Neuronal stem cell (in vitro differentiated cells): ENCODE measurements at places on chromosomes 4 and X.

DNA sequence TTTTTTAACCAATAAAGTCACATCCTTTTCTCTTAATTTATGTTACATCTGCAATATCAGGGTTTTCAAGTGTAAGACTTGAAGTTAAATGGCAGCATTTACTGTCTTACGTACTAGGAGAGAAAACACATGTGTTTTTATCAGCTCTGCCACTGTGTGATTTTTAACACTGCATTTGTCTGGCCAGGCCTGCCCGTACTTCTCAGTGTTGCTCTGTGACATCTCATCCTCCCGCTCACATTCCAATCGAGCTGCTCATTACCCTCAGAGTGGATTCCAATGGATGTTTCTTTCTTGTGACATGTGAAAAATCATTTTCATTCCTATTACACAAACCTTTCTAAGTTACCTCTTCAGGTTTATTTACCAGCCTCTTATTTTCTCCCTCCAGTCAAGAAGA is 420.3 kb downstream of the FAT4 start:
- DNase-seq = peak; percentile 46

DNA sequence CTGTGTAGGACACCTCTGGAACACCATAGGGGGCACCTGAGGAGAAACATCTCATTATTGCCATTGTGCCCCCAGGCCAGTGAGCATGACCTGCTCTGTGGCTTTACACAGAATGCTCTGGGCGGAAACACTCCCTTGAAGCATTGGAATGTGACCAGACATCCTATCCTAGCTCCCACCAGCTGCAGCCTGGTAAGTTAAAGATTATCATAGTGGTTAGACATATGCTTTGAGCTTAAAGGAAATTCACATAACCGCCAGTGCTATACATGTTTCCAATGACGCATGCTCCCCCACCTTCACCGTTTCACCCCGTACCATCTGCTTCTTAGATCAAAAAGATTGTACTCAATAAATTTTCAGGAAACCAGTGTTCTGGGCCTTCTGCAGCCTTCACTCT is 217.7 kb upstream of the CENPE start:
- DNase-seq = no peak

- no peak for DNase-seq
These were observed 990 bp upstream of the HADH start for GRCh38 chr4:107988763-107989035.

DNA sequence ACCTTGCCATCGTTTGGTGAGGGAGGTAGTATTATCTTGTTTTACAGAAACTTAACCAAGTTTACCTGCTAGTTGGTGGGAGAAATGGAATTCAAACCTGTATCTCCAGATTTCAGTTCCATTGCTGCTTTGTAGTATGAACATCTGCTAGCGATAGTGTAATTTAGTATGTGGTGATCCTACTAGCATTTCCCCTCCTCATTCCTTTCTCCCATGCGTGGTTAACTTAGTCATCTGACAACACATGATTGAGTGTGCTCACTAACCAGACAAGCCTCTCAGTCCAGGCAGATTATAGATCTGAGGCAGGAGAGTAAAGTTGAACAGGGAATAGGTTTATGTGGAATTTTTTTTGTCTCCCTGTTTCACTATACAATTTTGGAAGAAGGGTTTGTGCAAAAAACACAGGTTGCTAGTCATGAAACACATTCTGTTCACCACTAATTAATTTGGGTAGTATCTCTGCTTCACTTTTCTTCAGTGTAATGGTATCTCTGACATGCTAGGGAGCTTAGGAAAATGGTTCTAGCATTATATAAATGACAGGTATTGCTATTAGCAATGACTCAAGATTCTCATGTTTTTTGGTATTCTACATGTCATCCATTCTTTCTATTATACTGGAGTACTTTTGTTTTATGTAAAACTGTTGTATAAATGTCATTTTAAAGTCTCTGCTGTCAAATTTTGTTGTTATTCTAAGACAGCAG is 21.7 kb downstream of the RBPJ start:
- DNase-seq = no peak

DNA sequence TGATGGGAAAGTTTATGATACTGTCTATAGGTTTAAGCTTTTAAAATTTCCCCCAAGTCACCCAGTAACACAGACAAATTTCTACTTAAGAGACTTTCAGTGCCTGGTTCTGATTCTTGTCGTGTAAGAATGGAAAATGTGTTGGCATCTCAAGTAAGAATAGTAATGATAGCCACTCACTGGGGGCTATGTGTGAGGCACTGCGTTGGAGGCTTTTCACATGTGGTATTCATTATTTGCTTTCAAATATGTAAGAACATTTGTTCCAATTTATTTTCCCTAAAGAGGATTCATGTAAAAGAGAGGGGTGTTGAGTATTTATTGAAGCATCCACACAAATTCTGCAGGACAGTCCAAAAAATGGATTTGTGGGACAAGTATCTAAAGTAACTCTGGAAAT is 143.6 kb downstream of the FNIP2 start:
- no peak for DNase-seq

DNA sequence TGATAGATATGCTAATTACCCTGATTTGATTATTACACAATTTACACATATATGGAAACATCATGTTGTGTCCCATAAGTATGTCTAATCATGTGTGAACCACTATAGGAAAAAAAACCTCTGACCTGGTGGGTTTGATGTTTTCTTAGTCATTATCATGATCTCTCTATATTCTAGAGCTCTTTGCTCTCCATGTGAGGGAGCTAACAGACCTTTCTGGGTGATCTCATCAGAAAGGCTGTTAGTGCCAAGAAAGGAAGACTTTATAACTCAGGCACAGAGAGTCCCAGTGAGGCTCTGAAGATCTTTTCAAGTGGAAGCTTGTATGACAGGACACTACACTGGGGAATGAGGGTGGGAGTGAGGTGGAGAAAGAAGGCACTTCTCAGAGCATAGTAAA is 527.7 kb upstream of the MAGEB2 start:
- no peak for DNase-seq

DNA sequence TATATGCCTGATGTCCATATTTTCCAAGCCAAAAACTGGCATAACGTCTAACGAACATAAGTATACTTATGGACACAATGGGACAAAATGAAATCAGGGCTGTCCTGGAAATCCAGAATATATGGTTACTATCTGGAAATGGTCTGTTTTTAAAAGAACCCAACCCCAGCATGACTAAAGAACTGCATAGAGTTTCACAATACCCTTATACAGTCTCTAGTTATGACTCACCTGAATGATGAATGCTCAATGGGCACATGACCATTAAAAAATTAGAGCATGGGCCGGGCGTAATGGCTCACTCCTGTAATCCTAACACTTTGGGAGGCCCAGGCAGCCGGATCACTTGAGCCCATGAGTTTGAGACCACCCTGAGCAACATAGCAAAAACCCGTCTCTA is 31.8 kb downstream of the AMMECR1 start:
- no peak for DNase-seq

GRCh38 chrX:154654925-154655324 is 1.5 kb upstream of the CTAG2 start:
- no peak for DNase-seq

GRCh38 chr4:37882665-37883296 is 8.1 kb upstream of the TBC1D1 start:
- DNase-seq = no peak

DNA sequence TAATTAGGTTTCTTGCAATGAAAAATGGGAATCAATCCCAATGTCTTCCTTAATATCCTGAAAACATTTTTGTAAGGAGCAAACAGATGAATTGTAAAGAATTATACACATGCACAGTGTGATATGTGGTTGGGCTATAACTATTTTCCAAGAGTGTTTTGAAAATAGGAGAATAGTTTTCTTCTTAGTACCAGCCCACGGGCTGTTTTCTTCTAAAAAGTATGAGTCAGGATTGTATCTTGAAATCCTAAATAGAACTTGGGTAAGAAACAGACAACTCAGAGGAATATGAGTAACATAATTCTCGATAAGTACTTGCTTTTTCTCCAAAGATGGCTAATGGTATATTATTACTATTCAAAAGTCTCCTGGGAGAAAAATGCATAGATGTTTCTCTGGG is 136.7 kb downstream of the MAGEC2 start:
- no peak for DNase-seq

DNA sequence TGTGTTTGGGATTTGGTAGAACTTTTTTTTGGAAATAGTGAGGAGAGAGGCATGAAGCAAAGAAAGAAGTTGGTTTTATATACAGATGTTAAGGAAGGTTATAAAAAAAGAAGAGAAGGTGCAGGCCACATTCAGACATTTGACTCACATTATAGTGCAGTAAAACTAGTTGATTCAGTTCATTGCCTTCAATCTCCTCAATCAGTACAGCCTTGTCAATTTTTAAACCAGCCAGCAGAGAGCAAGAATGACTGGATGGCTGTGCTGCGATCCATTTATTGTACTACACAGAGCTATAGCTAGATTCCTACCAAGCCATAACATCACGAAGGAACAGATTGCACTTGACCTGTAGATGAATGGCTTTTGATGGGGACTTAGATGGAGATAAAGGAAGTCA is 79.7 kb upstream of the LSM6 start:
- DNase-seq = no peak

DNA sequence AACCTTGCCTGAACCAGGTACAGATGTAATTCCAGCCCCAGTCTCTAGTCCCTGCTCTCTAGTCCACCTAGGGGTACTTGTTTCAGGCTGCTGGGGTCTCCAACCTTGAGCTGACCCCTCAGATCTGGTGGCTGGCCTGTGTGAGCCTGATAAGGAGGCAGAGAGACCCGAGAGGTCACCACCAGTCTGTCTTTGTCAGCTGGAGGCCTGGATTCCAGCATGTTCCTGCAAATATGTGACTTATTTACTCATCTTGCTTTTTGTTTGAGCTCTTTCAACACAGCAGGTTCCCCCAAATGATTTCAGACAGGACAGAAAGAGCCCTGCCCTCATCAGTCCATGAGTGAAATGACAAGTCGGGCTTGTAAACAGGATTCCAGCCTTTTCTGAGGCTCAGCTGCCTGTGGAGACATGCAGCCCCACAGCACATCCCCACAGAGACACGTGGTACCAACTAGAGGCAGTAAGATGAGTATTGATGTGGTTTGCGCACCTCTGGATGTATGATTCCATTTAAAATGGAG is 37.5 kb upstream of the STK26 start:
- DNase-seq = no peak

DNA sequence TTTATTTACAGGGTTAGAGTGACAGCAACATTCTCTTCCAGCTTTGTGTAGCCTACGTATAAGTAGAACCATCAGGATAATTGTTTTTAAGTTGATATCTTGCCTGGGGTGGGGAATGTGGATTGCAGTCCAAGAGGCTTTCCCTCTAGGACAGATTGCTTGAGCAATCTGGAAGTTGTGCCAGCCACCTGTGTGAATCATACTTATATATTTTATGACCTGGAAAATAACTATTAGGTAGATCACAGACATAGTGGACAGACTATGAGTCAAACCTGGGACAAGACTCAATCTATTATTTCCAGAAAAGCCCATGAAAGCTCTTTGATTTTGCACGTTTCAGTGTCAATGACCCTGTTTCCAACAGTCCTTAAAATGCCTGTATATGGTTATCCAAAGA is 98.9 kb downstream of the TLL1 start:
- DNase-seq = no peak

DNA sequence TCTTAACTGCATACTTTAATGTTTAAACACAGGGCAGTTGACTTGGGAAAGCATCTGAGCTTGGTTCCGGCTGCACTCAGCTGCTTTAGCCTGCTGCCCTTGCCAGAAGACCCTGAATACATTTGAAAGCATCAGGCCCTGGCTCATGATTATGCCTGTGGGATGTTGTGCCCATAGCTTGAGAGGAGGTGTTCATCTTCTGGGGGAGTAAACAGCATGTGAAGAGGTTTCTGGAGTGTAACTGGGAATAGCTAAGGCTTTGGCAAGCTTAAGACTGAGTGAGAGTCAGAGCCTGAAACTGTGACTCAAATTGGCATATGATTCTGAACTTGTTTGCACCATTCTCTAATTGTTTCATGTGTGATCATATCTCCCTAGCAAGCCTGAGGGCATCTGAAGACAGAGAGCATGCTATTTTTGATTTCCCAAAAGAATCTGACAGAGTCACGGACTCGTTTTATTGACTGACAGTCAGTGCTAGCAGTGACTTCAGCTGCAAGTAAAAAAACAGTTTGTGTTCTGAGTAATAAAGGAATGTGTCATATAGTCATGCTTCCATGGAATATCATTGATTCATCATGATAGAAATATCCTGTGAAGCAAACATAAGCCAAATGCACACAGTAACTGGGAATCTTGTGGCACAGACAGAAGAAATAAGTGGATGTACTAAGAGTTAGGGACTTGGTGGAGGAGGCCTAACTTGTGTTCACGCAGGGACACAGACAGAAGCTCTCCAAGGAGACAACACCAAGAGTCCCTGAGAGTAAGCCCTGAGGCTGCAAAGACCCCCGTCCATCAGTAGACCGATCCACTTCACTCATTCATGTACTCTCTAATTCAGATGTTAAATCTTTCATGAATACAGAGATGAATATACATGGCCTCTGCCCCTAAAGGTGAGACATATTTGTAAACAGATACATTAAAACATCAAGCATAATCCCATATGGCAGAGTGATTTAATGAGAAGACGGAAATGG is 100.7 kb downstream of the SYNPO2 start:
- no peak for DNase-seq

- DNase-seq = no peak
These were observed 18.0 kb downstream of the TRAPPC2 start for GRCh38 chrX:13716455-13716854.

- DNase-seq = no peak
These were observed 122.7 kb upstream of the JADE1 start for GRCh38 chr4:128686810-128687209.

DNA sequence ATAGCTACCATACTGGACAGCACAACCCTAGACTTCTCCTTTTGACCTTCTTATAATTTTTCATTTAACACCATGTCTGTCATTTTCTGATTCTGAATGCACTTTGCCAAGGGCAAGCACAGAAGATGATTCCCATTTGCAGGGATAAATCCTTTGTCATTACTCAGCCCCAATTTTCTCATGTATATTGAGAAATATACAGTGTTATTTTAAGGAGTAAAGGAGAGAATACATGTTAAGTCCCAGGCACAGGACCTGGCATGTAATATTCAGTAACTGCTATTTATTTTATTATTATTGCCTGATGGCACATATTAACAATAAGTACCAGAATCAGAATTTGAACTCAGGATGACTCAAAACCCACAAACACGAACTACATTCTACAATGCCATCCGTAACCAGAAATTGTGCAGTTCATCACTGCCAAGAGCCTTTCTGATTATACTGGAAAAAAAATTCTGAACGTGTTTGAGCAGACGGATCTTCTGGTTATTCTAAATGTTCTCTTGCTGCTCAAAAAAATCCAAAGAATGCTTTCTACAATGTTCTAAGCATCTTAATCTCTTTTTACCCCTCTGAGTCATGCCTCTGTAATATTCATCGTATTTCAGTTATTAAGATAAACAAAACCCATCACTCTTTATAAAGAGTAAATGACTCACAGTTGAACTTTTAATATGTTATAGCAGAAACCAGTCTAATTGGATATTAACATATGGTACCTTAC is 170.0 kb downstream of the MID1 start:
- DNase-seq = no peak
